ENCODE measurements at places on chromosomes 12 and 14.

DNA sequence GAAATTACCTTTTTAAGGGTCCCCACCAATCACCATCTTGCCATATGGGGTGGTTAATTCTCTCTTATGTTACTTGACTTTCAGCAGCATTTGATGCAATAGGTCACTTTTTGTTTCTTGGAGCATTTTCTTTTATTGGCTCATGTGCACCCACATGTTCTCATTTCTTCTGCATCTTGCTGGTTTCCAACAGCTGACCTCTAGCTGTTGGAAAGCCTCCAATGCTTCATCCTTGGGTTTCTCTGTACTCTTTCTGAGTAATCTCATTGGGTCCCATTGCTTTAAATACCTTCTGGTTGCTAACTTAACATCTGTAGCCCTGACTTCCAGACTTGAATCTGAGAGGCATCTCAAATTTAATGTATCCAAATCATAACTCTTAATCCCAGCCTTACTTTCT, 116.8 kb downstream of the CRADD start:
- DNase-seq = no peak

- DNase-seq = peak; percentile 32
Observed at GRCh38 chr12:14417715-14418114, 52.2 kb downstream of the ATF7IP start.

GRCh38 chr12:117882181-117882580, 86.6 kb downstream of the KSR2 start:
- DNase-seq = no peak

GRCh38 chr14:55438066-55438683, 2.2 kb downstream of the TBPL2 start:
- no peak for DNase-seq

DNA sequence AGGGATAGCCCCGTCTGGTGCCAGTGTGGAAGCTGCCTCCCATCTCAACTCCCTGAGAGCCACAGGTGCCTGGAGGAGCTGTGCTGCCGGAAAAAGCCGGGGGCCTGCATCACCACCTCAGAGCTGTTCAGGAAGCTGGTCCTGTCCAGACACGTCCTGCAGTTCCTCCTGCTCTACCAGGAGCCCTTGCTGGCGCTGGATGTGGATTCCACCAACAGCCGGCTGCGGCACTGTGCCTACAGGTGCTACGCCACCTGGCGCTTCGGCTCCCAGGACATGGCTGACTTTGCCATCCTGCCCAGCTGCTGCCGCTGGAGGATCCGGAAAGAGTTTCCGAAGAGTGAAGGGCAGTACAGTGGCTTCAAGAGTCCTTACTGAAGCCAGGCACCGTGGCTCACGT, 25.5 kb upstream of the P2RX4 start:
- DNase-seq = no peak

DNA sequence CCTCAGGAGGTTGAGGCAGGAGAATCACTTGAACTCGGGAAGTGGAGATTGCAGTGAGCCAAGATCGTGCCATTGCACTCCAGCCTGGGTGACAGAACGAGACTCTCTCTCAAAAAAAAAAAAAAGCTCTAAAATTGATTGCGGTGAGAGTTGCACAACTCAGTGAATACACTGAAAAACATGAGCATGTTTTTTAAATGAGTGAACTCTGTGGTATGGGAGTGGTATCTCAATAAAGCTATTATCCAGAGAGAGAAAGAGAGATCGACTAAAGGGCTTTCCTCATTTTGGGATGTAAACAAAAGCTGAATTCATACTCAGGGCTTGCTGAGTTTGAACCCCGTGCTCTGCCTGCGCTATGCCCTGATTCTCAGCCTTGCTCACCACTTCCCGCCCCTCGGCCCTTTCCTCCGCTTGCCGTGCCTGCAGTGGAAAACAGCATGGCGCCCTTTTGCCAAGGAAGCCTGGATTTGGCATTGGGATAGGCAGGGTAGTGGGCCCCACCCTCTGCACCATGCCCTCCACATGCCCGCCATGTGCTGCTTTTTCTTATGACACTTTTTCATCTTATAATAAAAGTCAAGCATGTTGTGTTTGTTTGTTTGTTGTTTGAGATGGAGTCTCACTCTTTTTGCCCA, 102.5 kb downstream of the LGMN start:
- DNase-seq = no peak

GRCh38 chr14:22668863-22669262, 24.7 kb upstream of the OR6J1 start:
- no peak for DNase-seq

DNA sequence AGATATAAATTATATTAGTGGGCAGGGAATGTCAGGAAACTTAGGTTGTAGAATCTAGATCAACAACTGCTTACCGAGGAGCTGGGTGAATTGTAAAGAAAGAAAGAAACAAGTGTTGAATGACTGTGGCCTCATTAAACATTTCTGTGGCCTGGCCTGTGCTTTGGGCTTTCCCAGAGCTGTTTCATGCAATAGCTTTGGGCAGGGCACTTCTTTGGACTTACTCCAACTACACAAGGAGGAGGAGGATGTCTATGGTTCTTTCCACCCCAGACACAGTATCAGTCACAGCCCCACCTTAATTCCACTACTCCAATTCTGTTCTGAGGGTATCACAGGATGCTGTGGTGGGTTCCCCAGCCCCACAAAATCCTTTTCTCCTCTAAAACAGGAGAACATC, 38.0 kb downstream of the DPF3 start:
- no peak for DNase-seq

- DNase-seq = no peak
Observed at GRCh38 chr14:44131861-44132260, 375.2 kb downstream of the FSCB start.

DNA sequence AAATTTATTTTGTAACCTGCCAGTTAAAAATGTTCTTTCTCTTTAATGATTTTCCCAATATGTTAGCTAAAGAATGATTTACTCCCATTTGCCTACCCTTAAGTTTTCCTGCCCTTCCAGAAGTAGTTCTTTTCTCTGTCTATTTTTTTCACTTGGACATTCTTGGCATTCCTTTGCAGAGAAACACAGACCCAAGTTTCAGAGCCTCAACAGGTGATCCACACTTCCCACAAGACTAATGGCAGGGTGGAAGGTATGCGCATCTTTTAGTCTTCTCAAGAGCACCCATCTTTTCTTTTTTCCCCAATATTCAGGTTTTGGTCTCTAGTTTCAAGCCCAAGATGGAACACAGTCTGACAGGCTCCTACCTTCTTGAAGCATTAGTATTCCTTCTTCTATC, 420.7 kb downstream of the ADAMTS20 start:
- DNase-seq = no peak

DNA sequence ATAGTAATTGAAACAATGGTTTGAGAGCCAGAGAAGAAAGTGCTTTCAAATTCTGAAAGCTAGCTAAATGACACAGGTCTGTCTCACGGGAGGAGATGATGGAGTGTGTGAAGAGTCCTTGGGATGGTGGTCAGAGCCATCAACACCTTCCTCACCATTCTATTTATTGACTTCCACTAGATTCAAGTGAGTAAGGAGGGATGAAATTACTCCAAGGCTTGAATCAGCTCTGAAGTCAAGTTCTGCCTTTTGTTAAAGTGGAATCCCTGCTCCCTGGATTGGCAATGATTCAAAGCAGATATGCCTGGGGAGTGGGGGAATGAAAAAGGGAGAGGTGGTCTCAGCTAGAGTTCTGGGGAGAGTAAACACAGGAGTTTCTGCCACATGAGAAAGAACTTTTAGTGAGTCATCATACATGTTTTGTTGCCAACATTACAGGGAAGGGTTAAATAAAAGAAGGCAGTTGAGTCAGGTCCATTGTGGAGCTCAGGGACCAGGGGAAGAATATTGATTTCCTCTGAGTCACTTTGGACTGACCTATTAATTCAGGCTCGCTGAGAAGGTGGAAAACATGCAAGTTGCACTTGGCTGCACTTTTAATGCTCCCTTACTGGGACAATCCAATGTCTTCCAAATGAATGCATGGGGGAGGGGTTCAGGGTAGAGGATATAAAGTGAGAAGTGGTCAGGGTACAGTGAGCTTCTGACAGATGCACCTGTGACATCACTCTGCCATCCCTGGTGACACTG, 142.7 kb downstream of the TBX5 start:
- no peak for DNase-seq

DNA sequence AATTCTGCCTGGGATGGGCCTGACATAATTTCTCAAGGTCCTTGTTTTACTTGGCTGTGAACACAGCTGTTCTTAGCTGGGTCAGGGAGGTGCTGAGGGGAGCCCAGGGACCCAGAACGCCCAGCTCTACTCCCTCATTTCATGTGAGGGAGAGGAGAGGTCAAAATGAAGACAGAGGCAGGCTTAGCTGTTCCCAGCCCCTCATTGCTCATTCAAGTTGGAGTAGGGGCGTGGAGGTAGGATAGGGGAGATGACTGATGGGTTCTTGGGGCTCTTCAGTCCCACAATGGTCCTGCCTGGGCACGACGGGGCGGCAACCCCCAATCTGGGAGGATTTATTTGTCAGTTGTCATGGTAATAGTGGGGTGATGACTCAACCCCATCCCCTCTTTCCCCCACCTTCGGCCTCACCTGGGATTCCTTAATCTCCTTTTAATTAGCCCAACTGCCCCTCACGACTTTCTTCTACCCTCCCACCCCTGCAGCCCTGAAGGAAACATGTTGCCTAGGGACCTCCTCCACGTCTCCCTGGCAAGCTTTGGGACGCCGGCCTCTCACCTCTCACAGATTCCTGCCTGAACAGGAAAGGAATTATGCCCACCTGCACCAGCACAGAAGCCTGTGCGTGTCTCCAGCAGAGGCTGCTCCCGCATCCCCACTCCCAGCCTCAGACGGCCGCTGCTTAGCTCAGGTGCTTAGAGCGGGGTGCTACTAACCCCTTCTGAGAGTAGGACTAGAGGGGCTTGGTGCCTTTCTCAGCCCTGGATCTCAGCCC, 10.2 kb downstream of the SPRYD3 start:
- no peak for DNase-seq

Measured in stimulated activated CD8-positive, alpha-beta memory T cell treated with anti-CD3 and anti-CD28 coated beads, Interleukin-7, amount 100 ng/mL, for 1 hour (primary cell).